ENCODE measurements at places on chromosomes 1 and 21.
A peak's percentile ranks its signal among the peaks of the same experiment; 100 is the strongest.

- no peak for DNase-seq
Measured at GRCh38 chr1:110158261-110158660, 8.0 kb downstream of the SLC6A17 start.

DNA sequence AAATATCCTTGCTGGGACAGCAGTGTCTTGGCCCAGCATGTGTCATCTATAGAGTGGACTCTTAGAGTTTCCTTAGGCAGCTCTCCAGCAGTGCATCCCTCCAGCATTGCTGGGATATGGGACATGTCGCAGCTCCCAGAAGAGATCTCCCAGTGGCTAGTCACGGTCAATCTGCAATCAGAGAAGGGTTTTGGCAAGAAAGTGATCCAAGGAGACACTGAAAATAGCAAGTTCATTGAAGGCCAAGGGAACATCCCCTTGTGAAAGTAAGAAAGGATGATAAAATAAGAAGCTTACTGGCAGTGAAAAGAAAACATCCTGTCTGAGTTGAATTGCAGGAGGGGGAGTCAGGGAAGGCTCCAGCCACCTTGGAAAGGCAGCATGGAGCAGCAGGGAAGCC lies 19.3 kb upstream of the NPL start:
- DNase-seq = no peak

DNA sequence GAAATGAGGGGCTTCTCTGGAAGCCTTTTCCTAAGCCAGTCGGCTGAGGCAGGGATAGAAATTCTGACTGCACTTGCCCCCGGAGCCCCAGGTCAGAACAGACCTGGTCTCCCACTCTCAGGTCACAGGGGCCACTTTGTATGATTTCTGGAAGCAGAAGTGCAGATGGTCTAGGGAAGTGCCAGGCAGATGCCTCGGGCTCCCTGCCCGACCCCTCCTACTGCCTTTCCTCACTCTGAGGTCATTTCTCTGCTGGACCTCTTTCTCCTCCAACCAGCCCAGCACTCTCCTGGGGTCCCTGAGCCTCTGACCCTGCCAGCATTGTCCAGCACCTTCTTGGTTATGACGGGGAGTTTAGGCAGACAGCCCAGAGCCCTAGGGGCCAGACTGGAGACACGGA lies 8.7 kb downstream of the RUNX3 start:
- no peak for DNase-seq

- DNase-seq = no peak
Measured at GRCh38 chr1:54252371-54252936, 52.5 kb downstream of the MRPL37 start.

DNA sequence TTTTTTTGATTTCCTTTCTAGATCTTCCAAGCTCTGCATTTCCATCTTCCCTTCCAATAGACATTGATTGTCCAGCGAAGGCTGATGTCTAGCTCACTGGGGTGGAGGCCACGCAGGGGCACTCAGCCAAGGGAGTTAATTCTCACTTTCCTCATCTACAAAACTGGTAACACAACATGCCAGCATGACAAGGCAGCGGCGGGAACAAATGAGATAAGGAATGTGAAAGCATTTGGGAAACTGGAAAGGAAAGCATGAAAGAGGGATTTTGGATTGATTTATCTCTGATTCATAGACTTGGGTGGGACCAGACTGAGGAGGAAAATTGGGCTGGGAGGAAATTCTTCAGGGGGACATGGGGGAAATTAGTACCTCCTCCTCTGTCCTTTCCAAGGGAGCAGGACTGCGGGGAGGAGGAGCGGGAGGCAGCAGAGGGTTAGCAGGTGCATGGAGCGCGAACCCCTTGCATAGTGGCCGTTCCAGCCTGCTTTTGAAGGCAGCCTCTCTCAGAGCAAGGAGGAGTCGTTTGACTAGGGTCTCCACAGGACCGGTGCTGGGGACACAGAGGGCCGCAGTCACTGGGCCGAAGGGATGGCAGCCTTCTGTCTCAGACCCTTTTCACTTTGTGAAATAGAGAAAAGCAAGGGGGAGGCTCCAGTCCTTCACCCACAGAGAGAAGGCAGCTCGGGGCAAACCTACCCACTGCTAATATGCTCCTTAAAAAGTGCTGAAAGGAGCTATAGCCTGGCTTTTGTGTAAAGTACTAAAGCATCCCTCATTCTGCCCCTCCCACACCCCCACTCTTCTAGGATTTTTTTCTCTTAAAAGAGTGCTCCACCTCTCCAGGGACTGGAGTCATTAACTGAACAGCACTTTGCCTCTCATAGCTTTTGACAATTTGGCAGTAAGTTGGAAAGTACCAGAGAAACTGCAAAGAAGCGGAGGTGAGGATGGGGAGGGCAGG lies 89.2 kb downstream of the PLXNA2 start:
- DNase-seq = no peak

GRCh38 chr1:44074415-44074814 lies 43.2 kb upstream of the SLC6A9 start:
- no peak for DNase-seq

DNA sequence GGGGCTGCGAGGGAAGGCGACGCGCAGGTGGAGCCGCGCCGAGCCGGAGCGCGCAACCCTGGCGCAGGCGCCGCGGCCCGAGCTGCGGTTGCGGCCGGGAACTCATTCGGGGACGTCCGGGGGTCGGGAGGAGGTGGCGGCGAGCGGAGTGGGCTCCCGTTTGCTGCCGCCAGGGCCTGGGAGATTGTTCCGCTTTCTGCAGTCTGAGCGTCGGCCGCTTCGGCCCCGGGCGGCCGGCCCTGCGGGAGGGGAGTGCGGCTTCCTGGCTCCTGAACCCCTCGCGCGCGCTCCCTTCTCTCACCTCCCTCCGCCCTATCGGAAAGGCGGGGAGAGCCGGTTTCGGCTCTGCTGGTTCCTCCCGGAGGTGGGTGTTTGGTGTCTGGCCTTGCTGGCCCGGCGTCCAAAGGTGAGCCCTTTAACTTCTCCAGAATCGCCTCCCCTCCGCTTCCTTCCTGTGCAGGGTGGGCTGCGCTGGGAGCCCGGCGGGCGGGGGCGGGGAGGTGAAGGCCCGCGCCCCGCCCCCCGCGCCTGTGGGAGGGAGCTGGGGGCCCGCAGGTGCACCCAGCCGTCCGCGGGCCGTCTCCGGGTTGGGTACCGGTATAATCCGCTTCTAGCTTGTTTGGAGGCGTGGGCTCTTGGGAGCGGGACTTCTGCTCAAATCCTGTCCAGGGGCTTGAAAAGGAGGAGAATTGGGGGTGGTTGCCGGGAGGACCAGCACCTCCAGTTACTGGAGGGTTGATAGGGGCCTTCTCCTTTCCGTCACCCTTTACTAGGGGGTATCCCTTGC lies 683 bp downstream of the LRRC8D start:
- peak; percentile 52 for DNase-seq

DNA sequence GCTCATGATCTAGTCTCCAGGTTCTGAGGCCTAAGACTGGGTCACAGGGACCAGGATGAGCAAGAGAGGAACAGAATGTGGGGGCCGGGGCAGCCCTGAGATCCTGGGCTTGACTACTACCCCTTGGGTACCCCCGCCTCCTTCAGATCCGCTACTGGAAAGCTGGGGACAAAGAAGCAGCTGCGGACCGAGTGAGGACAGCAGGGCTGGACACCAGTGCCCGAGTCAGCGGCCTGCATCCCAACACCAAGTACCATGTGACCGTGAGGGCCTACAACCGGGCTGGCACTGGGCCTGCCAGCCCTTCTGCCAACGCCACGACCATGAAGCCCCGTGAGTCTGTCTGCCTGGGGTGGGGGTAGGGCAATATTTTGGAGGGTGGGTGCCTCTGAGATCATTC lies 12.5 kb downstream of the TMEM81 start:
- DNase-seq = no peak

- no peak for DNase-seq
Measured at GRCh38 chr1:84692391-84692790, 2.1 kb upstream of the SSX2IP start.

GRCh38 chr1:39205102-39205780 lies 746 bp downstream of the MACF1 start:
- peak; percentile 74 for DNase-seq

DNA sequence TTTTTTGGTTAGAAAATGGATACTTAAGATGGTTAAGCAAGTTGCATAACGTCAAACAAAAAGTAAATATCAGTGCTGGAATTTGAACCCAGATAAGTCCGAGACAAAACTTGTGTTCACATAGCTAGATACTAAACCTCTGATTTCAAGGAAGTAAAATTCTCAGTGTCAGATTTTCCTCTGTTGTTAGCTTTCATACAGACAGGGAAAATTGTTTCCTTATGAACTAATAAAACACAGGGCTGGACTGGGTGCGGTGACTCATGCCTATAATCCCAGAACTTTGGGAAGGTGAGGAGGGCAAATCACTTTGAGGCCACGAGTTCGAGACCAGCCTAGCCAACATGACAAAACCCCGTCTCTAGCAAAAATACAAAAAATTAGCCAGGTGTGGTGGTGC lies 51.3 kb downstream of the PCNX2 start:
- no peak for DNase-seq

DNA sequence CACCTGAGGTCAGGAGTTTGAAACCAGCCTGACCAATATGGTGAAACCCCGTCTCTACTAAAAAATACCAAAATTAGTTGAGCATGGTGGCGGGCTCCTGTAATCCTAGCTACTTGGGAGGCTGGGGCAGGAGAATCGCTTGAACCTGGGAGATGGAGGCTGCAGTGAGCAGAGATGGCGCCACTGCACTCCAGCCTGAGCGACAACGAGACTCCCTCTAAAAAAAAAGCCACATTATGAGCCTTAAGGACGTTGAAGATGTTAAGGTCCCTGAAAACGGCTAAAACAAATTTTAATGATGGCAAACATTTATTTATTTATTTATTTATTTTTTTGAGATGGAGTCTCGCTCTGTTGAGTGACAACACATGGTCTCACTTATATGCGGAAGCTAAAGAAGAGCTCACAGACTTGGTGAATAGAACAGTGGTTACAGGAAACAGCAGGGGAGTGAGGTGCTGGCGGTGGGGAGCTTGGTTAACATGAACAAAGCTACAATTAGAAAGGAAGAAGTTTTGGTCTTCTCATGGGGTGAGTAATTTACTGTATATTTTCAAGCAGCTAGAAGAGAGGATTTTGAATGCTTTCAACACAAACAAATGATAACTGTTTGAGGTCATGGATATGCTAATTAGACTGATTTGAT lies 47.1 kb downstream of the TCP10L start:
- no peak for DNase-seq

DNA sequence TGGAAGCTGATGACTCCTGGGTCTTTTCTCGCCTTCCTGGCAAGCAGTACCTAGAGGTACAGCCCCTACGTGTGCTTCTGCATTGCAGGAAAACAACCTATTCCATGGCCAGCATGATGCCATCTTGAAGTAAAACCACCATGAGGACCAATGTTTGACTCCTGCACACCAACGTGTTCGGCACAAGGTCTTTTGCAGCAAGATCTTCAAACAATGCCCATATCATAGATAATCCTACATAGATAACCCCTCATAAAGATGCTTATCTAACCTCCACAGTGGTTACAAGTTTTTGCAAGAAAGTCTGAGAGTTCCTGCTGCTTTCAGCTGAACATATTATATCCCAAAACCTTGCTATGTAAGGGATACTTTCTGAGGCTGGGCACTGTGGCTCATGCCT lies 141.1 kb upstream of the MAP1LC3C start:
- DNase-seq = no peak

GRCh38 chr1:61875198-61875597 lies 132.9 kb downstream of the PATJ start:
- DNase-seq = no peak

GRCh38 chr1:152884506-152884905 lies 6.4 kb downstream of the SMCP start:
- no peak for DNase-seq

DNA sequence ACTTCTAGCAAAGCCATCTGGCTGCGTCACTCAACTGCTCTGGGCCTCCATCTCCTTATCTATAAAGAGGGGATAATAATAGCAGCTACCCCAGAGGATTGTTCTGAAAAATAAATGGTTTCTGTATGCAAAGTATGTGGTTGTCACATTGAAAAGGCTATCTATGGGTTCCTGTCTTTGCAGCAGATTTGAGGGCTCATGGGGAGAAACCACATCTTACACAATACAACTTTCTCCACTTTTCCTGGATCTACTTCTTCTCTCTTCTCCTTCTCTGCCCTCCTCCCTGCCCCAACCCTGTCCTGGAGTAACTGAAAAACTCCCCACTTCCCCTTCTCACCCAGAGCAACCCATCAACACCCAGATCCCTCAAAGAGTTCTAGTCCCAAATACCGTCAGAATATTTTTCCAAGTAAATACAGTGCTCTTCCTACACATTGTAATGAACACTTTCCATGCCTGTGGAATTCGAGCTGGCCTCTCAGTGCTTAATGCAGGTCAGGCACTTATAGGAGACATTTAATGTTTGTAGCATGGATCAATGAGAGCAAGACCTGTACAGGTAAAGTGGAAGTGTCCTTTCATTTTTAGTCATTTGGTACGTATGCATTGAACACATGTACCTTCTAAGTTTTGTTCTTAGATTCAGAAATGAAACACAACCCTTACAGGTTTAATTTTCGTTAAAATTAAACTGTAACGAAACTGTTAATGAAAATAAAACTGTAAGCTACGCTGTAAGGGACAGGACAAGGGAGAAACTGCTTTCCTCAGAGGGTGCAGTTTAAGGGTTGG lies 131.9 kb downstream of the AK5 start:
- DNase-seq = no peak

DNA sequence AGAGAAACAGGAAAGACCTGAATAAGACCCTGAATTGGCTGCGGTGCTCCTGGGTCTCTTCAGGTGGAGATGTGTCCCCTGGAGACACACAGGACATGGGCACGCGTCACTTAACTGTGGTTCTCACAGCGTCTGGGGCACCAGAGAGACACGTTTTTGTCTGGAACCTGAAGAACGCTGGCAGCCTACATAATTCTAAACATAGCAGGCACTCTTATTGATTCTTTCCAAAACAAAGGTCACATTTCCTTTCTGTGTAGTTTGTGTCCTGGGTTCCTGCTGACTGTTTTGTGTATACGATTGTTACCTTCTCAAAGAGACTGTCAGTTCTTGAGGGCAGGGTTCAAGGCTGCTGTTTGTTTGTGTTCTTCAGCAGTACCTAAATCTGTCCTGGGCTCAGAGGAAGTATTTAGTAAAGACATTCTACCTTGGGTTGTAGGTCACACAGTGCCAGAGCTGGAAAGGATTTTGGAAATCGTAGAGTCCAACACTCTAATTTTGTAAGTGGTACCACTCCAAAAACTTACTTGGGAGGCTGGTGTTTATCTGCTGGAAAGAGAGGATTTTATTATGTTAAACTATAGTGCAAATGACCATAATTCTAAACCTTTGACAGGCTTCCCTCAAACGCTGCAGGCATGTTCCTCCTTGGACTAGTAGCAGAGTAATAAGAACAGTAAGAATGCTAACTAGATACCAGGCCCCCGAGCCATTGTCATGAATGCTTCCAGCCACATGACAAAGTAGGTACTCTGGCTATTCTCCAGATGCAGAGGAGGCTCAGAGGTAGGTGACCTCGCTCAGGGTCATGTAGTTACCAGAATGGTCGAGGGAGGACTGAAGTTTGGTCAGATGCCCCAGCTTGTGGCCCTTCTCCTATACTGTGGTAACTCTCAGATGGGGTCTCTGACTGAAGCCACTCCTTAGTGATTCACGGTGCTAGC lies 164.3 kb downstream of the DHRS3 start:
- DNase-seq = no peak

- no peak for DNase-seq
Measured at GRCh38 chr1:226038661-226039060, 23.9 kb upstream of the H3-3A start.

All from NK-92 treated with Interleukin-12 subunit alpha and Interleukin-12 subunit beta, amount 100 ng/mL, for 24 hours (cell line).